Stimulated activated CD4-positive, alpha-beta T cell treated with anti-CD3 and anti-CD28 coated beads, Interleukin-4, amount 100 ng/mL, for 24 hours (primary cell): ENCODE measurements at places on chromosomes 6 and 20.
A peak's percentile ranks its signal among the peaks of the same experiment; 100 is the strongest.

- DNase-seq, result peak; percentile 77
Observed at GRCh38 chr20:63957004-63957689, 931 bp upstream of the UCKL1 start.

GRCh38 chr6:30857549-30857948 is 26.8 kb upstream of the DDR1 start:
- DNase-seq, result no peak

GRCh38 chr6:16929809-16930208 is 168.5 kb upstream of the ATXN1 start:
- no peak for DNase-seq

DNA sequence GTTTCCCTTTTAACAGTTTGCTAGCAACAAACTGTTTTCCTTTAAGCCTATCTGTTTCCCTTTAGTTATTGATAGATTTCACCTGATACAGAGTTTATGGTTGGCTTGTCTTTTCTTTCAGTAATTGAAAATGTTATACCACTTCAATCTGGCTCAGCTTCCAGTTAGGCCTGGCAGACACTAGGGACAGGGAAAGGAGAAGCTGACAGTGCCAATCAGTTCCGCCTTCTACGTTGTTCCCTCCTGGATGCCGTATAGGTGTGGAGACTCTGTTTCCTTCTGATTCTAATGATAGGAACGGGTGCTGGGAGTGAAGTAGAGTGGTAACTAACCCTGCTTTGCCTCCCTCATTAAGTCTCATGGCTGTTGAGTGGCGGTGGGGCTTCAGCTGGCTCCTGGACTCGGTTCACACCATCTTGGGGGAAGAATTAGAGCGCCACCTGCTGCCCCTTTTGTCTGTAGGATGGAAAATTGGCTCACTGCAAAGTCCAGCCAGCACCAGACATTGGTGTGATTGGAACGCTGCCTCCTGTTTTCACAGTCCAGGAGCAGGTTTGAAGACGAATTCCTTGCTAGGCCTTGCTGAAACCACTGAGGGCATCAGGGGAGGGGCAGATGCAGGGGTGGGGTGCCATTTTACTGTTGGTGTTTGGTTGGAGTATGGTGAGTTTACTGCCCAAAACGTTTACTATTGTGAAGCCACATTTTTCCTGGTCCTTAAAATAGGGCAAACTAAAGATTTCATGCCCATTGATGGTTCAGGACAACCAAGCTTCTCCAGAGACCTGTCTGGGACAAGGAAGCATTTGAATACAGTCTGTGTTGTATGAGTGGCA is 1729.5 kb downstream of the GRIK2 start:
- DNase-seq, result no peak

- DNase-seq, result no peak
Observed at GRCh38 chr6:148221196-148221979, 121.2 kb upstream of the SASH1 start.

GRCh38 chr6:46815130-46815529 is 21.9 kb downstream of the MEP1A start:
- DNase-seq, result no peak

GRCh38 chr6:107667790-107668189 is 156.3 kb downstream of the SCML4 start:
- DNase-seq, result no peak

DNA sequence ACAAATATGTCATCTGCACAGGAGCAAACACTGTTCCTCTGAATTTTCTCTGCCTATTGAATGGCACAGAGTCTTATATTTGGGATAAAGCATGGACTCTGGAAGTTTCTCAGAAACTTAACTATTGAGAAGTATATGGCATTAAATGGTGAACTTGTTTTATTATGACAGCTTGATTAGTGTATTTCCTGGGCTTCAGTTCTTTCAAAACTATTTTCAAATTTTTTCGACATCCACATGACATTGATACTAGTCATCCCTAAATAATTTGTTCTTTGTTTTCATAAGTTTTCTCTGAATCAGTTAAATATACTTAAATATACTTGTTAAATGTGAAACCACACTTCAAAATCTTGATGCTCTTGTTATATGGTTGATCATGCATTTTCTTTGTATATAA is 144.0 kb upstream of the TSHZ2 start:
- DNase-seq, result no peak

- peak; percentile 57 for DNase-seq
Observed at GRCh38 chr6:137827977-137828810, 38.9 kb upstream of the TNFAIP3 start.

GRCh38 chr6:144886682-144887081 is 601.5 kb downstream of the UTRN start:
- no peak for DNase-seq

GRCh38 chr6:25769983-25770382 is 15.4 kb downstream of the SLC17A4 start:
- no peak for DNase-seq

- no peak for DNase-seq
Observed at GRCh38 chr6:33672808-33673207, 38.7 kb downstream of the UQCC2 start.

- DNase-seq, result peak; percentile 57
Observed at GRCh38 chr6:136647363-136647852, 97.2 kb upstream of the MAP7 start.

DNA sequence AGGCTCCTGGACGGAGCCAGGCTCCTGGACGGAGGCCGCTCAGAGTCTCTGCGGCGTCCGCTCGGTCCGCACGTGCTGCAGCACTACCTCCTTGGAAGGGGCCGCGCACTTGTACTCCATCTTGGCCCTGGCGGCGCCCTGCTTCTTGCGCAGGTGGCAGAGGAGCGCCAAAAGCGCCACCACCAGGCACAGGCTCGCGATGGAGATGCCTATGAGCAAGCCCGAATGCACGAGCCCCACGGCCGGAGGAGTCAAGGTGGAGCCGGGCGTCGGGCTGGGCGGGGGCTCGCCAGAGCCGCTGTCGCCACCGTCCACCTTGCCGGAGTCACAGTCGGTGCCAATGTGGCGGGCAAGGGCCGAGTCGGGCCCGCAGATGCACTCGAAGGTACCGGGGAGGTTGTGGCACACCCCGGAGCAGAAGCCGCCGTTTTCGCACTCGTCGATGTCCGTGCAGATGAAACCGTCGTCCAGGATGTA is 1.7 kb downstream of the THBD start:
- no peak for DNase-seq

GRCh38 chr6:14625173-14625895 is 507.8 kb downstream of the CD83 start:
- no peak for DNase-seq

GRCh38 chr20:48751871-48752270 is 75.9 kb downstream of the PREX1 start:
- DNase-seq, result no peak

- DNase-seq, result no peak
Observed at GRCh38 chr20:51428401-51429143, 113.9 kb downstream of the NFATC2 start.

DNA sequence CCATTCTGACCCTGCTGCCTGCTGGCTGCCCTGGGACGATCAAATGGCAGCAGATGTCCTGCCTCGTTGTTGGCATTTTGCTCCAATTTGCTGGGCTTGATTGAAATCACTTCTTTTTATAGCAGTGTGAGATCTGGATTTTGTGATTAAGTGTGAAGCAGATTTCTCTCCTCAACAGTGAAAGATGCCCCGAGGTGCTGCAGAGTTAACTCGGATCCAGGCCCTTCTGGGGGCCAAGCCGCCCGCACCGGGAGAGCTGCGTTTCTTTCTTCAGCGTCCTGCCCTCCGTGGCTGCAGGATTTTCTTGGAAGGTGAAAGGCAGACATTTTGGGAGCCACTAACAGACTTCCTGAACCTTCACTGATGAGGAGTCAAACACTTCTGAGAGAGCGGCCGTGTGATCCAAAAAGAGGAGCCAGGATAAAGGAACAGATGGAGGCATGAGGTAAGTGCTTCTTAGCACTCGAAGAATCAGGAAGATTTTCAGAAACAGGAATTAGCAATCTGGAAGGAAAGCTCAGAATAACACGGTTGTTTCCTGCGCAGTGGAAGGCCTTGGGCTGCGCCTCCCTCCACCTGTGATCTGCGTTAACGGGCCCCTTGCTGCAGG is 139.5 kb upstream of the AFDN start:
- DNase-seq, result no peak

- DNase-seq, result no peak
Observed at GRCh38 chr20:57871237-57871632, 161.4 kb upstream of the PMEPA1 start.

- DNase-seq, result peak; percentile 61
Observed at GRCh38 chr6:130322673-130323268, 43.0 kb upstream of the TMEM200A start.

- DNase-seq, result no peak
Observed at GRCh38 chr6:97958134-97958533, 675.1 kb upstream of the MMS22L start.

DNA sequence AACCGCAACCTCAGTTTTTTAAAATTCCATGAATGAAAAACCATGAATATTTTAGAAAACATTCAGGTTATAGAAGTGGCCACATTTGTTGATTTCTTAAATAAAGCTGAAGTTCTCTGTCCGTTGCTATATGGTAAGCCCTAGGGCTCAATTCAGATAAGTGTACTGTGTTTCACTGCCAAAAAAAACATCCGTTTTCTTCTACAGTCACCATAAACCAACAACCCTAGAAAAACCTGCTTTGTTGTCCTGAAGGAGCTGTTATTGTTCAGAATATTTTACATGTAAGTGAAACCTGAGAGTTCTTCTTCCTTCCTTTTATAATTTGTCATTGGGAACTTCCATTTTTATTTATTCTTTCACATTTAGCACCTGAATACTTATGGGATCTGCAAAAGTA is 274.1 kb downstream of the TFAP2A start:
- no peak for DNase-seq

DNA sequence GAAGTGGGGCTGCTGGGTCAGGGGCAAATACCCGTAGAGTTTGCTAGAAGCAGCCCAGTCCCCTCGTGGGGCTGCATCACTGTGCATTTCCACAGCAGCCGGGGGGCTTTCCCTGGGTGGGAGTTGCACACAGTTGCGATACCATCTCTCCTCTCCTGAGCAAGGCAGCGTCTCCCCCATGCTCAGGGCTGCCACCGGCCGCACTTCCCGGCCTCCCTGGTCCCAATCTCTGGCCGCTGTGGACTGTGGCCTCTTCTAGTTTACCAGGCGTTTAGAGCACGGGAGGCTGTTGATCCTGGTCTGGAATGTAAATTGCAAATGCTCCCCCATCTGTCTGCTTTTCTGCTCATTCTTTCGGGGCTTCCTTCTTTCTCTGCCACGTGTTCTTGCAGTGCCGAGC is 31.1 kb downstream of the OSBPL2 start:
- no peak for DNase-seq

DNA sequence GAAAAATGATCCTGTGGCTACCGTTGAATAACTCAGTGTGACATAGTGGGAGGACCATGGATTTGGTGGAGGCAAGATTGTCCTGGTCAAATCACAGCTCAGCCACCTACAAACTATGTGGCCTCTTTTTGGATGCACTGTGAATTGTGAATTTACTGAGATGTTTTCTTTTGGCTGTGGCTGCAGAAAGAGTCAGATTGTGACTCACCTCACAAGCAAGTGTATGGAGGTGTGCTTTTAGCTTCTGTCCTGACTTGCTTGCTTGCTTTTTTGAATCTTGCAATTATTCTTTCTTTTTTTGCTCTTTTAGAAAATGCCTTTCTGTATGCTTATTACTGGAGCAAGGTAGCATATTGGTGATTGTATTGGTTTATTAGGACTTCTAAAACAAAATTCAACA is 122.9 kb upstream of the FOXO3 start:
- DNase-seq, result no peak

DNA sequence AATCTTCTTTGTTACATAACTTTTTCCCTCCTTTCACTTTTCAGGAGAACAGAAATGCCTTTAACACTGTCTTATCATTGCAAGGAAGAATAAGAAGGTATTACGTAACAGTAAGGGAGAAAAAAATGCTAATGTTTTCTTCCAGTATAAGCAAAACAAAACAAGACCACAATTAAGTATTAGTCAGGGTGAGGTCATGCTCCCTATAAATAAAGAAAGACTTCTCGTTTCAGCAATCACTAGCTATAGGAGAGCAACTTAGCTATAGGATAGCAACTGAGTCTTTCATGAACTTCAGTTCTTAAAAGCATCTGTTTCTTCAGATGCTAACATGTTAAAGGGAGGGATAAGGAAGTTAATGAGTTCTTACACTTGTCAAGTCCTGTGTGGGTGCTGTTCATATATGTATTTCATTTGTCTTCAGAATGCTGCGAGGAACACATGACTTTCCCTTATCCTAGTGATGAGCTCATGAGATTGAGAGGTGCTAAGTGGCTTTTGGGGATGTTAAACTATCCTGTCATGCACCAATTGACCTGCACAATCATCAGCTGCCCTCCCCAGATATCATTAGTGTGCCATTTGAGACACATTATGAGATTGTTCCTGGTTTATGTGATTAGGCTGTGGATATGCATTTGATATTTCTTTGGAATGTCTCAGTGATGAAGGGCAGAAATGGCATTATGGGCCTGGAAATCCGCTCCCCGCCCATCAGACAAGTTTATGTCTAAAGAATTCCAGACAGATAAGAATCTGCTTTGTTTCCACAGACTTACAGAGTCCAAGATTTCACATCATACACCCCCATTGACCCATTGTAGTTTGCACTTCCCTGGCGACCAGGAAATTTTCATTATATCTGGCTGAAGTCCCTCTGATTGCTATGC is 37.5 kb downstream of the LAMA4 start:
- DNase-seq, result no peak

DNA sequence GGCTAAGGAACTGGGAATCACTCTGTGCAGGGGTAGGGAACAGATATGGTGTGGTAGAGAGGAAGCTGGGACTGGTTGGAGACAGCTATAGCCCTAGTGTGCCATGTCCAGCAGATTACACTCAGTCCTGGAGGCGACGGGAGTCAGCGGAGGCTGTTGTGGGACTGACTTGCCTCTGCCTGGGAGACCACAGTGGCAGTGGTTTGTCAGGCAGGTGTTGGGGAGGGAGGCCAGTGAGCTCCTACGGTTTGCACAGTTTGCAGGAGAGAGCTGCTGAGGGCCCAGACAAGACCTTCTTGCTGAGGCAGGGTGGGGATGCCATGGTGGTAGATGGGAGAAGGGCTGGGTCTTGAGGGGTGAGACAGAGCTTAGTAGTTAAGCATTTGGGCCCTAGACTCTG is 4.9 kb downstream of the PLCG1 start:
- no peak for DNase-seq

DNA sequence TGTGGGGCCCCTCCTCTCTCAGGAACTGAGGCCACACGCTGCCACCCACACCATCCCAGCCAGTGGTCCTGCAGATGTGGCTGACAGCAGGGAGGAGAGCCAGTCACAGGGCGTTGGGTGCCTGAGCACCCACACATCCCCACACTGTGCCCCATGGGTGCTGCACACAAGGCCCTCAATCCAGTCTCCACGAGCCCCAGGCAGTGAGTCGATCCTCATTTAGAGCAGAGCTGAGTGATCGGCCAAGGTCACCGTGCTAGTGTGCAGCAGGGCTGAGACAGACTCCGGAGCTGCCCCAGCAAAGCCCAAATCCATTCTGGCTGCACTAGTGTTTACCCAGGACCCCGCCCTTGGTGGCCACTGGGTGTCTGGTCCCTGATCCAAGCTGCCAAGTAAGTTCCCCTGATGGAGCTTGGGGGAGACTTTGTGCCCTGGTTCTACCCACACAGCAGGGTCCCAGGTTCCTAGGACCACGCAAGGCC is 9.0 kb downstream of the C20orf203 start:
- DNase-seq, result no peak

- no peak for DNase-seq
Observed at GRCh38 chr6:5335020-5335419, 73.7 kb downstream of the FARS2 start.

- no peak for DNase-seq
Observed at GRCh38 chr6:79941489-79942151, 5.7 kb downstream of the ELOVL4 start.

- DNase-seq, result no peak
Observed at GRCh38 chr20:63452341-63452740, 20.1 kb downstream of the KCNQ2 start.
